ENCODE measurements at places on chromosomes 3 and 15.

- no peak for DNase-seq
Measured at GRCh38 chr3:60890226-60890625, 361.0 kb downstream of the FHIT start.

DNA sequence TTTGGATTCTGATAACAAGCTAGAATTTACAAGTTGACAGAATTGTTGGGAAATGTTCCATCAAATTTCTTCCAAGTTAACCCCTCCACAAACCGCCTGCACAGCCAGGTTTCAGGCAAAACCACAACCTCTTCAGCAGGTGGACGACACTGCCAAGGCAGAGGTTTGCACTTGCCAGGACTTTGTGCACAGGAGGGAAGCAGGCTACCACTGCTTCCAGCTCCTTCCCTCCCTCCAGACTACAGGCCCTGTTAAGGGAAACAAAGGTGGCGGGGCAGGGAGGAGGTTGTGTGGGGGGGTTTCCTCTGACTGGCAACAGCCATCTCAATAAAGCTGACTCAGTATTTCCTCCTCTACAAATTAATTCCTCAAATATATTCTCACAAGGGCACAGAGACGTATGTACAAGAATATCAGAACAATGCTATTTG lies 42.2 kb downstream of the TBC1D2B start:
- no peak for DNase-seq

DNA sequence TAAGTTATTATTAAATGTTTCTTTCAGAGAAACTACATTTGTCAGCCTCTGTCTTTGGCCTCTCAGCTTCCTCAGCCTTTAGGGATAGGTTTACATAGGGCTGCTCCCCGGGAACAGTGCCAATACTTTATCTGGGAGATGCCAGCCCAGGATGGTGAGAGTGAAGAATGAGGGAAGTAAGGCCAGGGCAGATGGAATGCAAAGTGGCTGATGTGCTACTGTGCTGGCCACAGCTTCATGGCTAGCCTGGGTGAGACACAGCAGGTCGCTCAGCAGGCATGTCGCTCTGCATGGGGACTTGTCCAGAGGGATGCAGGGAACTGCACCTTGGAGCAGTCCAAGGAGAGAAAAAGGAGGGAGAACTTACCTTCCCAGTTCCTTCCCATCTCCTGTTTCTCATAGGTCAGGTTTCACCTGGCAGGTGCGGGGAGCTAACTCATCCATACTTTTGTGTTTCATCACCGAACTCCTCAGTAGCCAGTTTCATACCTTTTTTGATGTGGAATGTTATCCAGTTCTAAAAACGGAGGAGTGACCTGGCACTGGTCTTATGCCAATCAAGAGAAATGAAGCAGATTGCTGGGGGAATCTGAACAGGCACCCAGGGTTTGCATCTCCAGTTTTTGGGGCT lies 30.9 kb upstream of the C15orf39 start:
- DNase-seq, result no peak

- no peak for DNase-seq
Measured at GRCh38 chr3:189737071-189737470, 105.9 kb downstream of the TP63 start.

DNA sequence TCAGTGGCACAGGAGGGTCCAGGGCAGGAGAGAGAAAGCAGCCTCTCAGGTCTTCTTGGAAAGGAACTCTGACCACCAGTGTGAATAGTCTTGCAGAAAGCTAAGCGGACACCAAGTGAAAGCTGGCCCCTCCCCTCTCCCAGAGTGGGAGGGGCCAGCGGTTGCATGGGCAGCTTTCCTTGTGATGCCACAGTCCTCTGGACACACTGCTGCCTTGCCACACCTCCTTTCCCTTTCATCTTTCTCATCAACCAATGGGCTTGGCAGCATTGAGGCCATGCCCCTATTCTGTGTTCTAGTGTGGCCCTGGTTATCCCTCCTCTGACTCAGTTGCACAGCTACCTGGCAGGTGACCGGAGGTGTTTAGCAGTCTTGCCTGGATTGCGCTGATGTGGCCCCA lies 49.7 kb upstream of the GOLGA6B start:
- DNase-seq, result no peak

GRCh38 chr15:85642693-85643066 lies 152.0 kb downstream of the KLHL25 start:
- no peak for DNase-seq

GRCh38 chr3:153379516-153379915 lies 217.5 kb downstream of the RAP2B start:
- DNase-seq, result no peak

DNA sequence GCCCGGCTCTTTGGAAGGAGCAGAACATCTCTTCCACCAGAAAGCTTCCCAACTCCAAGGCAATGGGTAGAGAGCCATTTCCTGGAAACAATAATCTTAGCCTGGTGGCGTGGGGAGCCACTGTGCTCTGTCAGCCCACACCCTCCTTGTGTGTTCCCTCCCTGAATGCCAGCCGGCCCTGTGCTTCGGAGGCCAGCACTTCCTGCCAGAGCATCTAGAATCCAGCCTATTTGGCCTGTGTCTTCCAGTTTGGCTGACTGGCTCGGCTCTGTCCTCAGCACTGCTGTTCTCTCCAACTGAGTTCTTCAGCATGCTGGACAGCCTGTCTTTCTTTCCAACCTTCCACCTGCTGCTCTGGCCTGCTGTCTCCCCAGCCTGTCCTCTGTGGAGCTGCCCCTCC lies 349.3 kb downstream of the MFSD1 start:
- no peak for DNase-seq

DNA sequence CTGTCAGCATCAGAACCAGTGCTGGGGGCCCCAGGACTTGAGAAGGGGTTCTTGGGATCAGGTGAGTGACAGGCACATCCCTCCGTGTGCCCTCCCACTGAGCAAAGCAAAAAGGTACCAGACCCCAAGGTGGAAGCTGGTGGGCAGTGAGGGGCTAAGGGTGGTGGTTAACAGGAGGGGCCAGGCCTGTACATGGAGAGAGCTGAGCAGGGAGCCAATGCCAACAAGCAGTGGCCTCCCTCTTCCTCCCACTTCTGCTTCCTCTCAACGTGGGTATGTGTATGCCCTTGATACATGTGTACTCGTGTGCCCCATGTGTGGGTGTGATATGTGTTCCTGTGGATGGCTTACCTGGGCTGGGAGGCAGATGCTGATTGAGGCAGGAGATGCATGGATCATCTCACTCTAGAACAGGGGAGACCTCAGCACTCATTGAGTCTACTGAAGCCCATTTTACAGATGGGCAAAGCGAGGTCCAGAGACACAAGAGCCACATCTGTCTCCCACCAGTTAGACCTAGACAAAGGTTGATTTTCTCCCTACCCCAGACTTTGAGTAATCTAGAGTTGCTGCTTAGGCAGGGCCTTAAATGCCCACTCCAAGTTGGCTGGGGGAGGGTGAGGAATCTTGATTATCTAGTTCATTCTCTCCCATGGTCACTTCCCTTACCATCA lies 945 bp downstream of the VIPR1 start:
- DNase-seq, result no peak

DNA sequence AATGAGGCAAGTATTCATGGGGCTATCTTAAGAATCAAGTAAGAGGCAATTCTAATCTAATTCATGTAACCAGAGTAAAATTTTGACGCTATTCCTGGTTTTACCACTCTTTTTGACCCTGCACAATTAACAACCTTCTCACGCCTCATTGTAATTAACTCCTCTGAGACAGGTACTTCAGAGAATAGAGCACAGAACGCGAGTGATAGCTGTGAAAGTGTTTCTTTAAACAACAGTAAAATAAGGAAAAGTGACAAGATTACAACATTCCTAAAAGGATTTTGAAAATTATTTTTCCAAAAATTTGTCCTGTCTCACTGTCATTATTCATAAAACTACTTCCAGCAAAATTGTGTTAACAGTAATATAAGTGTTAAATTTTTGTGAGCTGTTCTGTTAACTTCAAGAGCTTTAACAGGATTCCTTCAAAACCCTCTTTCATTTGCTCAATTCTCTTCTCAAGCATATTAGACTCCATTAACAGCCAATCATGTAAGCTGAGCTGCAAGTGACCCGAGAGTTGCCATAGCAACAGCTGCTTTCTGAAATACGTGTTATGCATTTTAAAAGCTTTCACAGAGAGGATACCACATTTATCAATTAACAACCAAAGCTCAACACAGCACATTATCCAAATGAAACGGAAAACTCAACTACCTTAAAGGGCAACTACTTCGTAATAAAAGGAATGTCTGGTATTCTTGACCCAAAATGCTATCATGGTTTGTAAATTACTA lies 93.1 kb downstream of the STAG1 start:
- DNase-seq, result peak; percentile 60

GRCh38 chr15:23758891-23759290 lies 71.8 kb upstream of the NDN start:
- no peak for DNase-seq

GRCh38 chr15:35181538-35181937 lies 96.4 kb upstream of the NANOGP8 start:
- DNase-seq, result no peak

- DNase-seq, result no peak
Measured at GRCh38 chr15:53458736-53459135, 300.7 kb downstream of the WDR72 start.

DNA sequence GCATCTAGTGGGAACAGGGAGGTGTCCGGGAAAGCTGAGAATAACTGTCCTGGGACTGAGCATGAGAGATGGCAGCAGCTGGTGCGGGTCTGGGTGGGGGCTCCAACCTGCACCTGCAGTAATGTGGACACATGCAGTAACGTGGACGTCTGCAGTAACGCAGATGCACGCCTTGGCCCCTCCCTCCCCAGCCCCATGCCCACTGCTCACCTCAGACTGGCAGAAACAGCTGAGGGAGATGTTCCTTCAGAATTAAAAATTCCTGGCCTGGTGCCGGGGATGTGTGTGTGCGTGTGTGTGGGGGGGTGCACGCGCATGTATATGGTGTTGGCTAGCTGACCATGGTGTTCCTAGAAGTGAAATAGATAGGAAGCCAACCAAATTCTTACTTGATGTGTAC lies 86.7 kb upstream of the OXTR start:
- DNase-seq, result no peak

DNA sequence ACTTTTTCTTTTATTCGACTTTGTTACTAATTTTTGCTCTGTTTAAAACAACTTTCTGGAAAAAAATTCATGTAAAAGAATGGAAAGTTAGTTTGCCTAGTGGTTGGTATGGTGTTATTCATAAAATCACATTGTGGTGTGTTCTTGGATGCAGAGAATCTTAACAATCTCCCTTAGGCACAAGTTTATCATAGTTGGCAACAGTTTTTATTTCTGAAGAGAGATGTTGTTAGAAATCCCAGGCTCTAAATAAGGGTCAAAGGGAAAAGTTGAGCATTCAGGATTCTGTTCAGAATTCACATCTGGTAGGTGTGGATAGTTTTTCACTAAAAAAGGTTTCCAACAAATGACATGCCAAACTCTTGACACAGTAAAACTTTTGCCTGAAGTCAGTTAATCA lies 6.4 kb downstream of the DUT start:
- DNase-seq, result no peak

DNA sequence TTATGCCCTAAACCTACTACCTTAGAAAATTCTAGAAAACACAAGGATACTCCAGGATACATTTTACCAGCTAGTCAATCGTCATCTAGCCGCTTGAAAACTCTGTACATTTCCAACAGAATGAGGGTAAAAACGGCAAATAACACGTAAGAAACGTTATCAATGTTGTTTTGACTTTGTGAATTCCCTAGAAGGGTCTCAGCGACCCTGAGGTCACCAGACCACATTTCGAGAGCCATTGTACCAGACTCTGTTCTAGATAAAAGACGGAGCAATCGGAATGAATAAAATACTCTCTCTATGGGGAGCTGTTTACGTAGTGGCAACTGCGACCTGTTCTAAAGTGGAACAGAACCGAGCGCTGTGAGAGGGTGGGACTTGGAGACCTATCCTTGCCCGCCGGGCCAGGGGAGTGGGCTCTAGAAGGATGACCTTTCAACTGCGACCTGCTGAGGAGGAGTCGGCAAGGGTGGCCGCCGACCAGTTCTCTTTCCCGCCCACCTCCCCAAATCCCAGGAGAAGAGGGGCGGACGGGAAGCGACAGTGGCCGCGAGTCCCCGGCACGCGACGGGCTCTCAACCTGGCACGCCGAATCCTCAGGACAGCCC lies 778 bp upstream of the AP4E1 start:
- peak; percentile 41 for DNase-seq

DNA sequence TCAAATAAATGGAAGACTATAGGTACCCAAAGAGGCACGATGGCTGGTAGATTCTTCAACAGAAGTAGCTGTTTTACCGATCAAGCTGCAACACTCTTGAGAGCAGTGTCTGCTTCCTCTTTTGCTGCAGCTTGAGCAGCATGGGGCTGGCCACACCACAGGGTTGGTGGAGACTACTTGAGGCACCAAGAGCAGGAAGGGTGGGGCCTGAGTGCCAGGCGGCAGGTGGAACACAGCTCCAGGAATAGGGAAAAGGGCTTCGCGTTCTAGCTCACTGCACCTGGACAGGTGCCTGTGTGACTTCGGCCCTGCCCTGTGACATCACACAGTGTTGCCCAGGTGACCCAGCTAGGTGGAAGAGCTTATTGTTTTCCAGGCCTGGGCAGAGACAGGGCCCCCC lies at the start of gene CCDC33:
TSS of gene CCDC33 (plus strand) at position 365 of the 400 bp plus-strand sequence. CDS start 394 bp downstream, outside the sequence.
- peak; percentile 30 for DNase-seq

DNA sequence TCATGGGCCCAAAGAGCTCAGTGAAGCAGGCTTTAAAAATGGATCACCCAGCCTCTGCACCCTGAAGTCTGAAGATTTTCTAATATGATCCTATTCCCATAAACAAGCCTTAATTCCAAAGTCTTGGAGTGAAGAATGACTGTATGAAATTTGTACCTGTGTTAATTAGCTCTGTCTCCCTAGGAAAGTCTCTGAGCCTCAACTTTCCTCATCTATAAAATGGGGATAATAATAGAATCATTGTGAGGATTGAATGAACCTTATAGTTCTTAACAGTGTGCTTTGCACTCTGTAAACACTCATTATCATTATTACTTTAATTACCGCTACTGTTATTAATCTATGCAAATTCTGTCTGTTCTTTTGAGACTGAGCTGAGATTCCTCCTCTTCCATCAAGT lies 61.9 kb downstream of the CDAN1 start:
- no peak for DNase-seq

GRCh38 chr3:41960826-41961750 lies 815 bp downstream of the ULK4 start:
- peak; percentile 31 for DNase-seq

- no peak for DNase-seq
Measured at GRCh38 chr3:147854542-147854941, 445.4 kb downstream of the ZIC1 start.

- DNase-seq, result no peak
Measured at GRCh38 chr3:197508461-197508860, 47.3 kb downstream of the BDH1 start.

DNA sequence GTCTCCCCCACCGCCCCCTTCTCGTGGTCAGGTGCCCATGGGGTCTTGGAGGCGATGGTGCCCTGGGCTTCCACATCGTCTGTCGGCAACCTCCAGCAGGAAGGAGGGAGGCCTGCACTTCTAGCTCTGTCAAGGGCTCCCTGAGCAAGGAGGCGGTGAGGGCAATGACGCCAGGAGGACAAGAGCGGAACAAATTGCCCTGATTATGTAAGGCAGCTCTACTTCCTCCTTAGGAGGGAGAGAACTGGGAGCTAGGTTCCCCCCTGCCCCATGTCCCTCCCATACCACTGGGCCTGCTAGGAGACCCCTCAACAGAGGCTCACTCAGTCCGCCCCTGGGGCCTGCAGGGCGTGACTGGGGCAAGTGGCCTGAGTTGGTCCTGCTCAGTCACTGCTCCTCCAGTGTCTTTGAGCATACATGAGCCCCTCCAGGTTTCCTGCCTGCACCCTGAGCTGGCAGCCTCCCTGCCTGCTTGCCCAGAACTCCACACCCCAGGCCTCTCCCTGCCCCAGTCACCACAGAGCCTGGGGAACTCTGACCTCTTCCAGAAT lies 56.1 kb downstream of the CACNA2D2 start:
- DNase-seq, result no peak

GRCh38 chr3:126013751-126014156 lies 44.8 kb downstream of the ROPN1B start:
- DNase-seq, result no peak

- DNase-seq, result no peak
Measured at GRCh38 chr15:42270551-42270950, 2.5 kb upstream of the GANC start.
